ENCODE measurements at places on chromosomes 2 and 18. TPM values are rescaled to one million over a fixed set of nuclear protein-coding genes. Genes with fewer than 3 reads are reported as not detected.
A peak's percentile ranks its signal among the peaks of the same experiment; 100 is the strongest.

GRCh38 chr2:138036522-138036921 lies 72.2 kb downstream of the HNMT start:
- H3K27ac ChIP-seq = peak overlapping the region; percentile 79
- H3K4me3 ChIP-seq = no peak overlapping the region
- DNase-seq = no peak
- peaks cover 42% of the 10 kb centered on the region for H3K4me1 ChIP-seq
- H3K36me3 ChIP-seq = no peaks in the 10 kb centered on the region

- DNase-seq = no peak
- no peaks in the 10 kb centered on the region for H3K36me3 ChIP-seq
These were observed 79.9 kb downstream of the SH3RF3 start for GRCh38 chr2:109208951-109209335.

DNA sequence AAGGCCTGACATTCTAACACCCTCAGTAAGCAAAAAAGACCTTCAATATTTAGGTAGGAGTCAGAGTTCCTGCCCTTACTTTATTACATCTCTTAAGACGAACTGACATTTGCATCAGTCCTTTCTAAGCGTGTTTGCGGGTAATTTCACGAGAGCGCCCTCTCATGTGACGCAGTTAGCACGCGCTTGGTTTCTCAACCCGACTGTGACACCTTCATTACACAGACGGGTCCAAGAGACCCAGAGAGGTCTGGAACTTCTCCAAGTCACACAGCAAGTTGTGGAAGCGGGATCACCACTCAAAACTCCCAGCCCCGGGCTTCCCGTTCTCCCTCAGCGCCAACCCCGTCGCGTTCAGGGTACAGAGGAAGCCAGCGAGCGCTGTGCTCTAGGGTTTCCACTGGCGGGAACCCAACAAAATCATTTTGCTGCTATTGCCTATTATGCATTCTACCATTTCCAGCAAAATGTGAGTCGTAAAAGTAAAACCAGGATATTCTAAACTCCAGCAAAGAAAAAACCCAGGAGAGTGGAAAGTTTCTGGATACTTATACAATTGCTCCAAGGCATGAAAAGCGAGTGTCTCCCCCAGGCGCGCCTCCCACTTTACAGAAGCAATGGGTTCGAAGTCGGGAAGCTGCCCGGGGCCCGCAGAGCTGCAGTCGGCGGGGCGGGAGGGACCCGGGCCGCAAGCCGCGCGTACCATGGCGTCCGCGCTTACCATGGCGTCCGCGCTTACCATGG lies 601 bp downstream of the ENOSF1 start:
- peak; percentile 60 for DNase-seq
- H3K27ac ChIP-seq = peak overlapping the region; percentile 81
- peaks cover 6% of the 10 kb centered on the region for H3K36me3 ChIP-seq

DNA sequence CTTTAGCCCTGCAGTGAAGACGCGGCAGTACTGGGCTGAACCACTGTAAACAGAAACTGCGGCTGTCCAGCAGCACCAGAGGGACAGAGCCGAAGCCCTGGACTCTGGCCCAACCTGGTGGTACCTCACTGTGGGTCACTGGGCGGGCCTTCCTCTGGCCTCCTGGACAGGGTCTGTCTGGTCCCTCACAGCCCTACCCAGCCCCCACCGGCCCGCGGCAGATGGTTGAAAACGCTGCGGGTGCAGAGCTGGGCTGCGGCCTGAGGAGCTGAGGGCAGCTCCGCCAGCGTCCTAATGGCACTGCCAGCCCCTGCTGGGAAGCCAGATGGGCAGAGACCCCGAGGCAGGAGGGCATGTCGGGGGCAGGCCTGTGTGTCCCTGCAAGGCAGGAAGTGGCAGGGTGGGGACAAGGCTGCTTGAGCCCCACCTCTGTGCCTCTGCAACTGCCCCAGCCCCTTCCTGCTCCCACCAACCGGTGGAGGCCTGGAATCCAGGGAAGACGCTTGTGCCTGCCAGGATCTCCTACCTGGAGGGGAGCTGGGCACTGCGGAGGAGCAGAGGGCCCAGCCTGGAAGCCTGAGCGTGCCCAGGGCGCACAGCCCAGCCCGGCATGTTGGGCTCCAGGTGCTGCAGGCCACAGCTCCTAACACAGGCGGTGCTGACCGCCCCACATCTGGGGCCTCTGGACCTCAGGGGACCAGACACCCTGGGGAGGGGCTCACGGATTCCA lies 36.3 kb downstream of the HS6ST1 start:
- DNase-seq = no peak
- H3K4me1 ChIP-seq = peaks cover 8% of the 10 kb centered on the region
- H3K4me3 ChIP-seq = no peak overlapping the region
- H3K27ac ChIP-seq = no peak overlapping the region
- H3K27me3 ChIP-seq = no peaks in the 10 kb centered on the region

Gene TXNDC2
- not detected for total RNA-seq

Gene MPP4
- total RNA-seq = 0.37 TPM
